ENCODE measurements at places on chromosomes 7 and 10. TPM values are rescaled to one million over a fixed set of nuclear protein-coding genes. Genes with fewer than 3 reads are reported as not detected.

GRCh38 chr7:23275912-23276311 lies 23.2 kb upstream of the MALSU1 start:
- no peak for DNase-seq

GRCh38 chr10:7040681-7041080 lies 370.2 kb downstream of the SFMBT2 start:
- no peak for DNase-seq

Gene FZD8
- 41.5 TPM for total RNA-seq

Gene DNAJC9
- total RNA-seq: 33.9 TPM

GRCh38 chr10:102781090-102781920 lies 37.6 kb downstream of the WBP1L start:
- peak; percentile 63 for DNase-seq

DNA sequence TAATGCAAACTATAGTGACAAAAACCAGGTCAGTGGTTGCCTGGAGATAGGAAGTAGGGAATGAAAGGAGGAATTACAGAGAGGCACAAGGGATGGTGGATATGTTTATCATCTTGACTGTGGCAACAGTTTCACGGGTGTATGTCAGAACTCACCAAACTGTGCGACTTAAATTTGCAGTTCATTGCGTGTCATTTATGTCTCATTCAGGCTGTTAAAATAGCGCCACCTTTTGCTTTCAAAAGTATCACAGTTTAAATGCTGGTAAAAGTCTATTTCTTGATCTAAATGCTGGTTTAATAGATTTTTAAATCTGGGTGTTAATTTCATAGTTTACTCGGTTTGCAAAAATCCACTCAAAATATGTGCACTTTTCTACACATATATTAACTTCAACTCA lies 51.0 kb downstream of the PTTG1IP2 start:
- peak; percentile 2 for DNase-seq

DNA sequence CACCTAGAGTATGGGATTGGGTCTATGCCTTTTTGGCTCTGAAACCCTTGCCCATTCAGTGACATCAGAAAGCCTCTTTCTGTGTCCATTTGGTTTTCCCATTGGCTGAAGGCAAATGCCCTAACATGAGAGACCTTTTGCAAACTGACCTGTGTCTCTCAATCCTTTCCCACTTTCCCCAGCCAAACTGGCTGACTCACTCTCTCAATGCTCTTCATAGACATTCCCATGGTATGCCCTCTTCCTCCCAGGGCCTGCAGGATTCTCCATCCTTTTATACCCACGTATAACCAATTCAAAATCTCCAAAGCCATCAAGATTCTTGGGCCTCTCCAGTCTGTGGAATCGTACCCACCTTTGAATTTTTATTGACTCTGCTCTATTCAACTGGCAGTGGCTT lies 563.3 kb downstream of the GATA3 start:
- DNase-seq: no peak

Gene PRKG1
- 4.5 TPM for total RNA-seq

- DNase-seq: no peak
Observed at GRCh38 chr10:33483124-33483815, 148.8 kb upstream of the NRP1 start.

DNA sequence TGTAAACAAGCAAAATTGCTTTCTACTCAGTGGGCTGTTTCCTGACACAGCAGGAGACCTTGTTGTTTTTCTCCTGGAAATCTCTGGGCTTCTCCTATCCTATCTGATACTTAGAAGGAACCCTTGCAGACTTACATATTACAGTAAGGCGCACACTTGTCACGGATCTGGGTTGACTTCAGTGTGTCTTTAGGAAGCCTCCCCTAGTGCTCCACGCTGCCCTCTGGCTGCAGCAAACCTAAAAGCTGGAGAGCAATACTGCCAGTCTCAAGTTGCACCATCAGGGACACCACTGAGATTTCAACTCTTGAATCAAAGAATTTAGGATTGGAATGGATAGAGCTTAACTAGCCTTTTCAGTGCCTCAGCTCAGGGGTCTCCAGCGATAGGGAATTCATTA lies 495.3 kb downstream of the LRMDA start:
- peak; percentile 77 for DNase-seq

DNA sequence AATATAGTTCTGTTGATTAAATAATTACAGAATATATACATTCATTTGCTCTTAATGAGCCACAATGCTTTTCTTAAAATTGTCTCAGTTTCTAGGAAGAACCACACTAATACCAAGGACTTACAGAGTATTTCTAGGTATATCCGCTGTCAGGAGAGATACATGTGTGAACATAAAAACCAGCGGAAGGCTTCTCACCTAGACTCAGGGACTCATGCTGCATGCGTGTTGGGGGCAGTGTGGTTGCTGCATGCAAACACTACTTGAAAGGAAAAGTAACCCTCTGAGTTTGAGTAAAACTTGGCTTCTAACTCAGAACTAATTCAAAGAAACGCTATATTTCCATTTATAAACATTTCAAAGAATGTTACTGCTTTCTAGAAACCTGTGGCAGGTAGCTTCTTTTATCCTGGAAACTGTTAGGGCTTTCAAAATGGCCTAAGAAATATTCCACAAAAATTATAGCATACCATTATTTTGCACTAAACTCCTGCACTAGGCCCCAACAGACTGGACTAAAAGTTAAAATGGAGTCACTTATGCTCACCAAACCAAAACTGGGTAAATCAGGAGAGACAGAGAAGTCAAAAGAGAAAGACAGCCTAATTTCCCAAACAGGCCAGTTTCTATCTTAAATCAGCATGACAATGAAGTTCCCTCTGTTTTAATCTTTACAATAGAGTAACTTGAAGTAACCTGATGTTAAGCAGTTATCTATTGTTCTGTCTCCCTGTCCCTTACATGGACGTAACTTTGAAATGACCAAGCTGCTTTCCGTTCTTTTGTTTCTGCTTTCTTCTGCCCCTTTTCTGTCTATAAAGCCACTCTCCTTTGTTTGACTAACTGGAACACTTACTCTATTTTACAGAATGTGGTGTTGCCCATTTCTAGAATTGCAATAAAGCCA lies 95.2 kb upstream of the FAM133B start:
- DNase-seq: no peak

GRCh38 chr10:64486149-64486548 lies 964.9 kb downstream of the REEP3 start:
- DNase-seq: no peak

GRCh38 chr7:26370011-26370410 lies 78.3 kb downstream of the SNX10 start:
- no peak for DNase-seq

GRCh38 chr10:88800152-88801125 lies 2.1 kb upstream of the LIPM start:
- DNase-seq: peak; percentile 3

Gene FAM237B
- not detected for total RNA-seq

Gene CFAP69
- 19.2 TPM for total RNA-seq

Gene HMX2
- total RNA-seq: not detected

DNA sequence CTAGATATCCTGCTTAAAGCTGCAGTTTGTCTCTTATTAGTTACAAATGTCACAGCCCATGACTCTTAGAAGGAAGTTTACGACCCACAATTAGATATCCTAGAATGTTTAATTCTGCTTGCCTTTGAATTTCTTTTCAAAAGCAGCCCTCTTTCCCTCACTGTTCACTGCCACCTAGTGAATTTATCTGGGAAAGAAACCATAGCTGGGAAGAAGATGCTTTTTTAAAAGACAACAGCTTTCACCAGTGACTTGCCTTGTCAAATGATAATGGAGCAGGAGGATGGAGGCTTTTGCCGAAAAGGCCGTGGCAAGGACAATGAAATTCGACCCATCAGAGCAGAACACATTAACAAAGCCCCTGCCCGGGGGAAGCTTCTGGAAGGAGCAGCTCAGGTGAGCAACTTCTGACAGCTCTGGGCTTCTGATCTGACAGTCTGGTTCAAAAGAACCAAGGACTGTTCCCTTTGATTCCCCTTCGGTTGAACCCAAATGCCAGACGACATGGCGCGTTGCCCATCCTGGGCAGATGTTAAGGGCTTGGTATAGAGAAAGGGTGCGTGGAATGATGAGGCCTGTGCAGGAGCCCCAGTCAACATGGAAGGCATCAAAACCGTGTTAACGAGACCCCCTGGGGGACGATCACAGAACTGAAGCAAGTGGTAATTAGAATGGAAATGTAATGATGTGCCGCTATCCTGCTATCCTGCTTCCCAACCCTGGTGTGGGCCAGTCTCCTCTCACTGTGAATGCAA lies 236.8 kb downstream of the FRMD4A start:
- peak; percentile 10 for DNase-seq

Gene OR2A5
- not detected for total RNA-seq

Gene C10orf67
- 0.11 TPM for total RNA-seq

- DNase-seq: no peak
Observed at GRCh38 chr10:128630787-128631252, 504.6 kb upstream of the MKI67 start.

- DNase-seq: peak; percentile 71
Observed at GRCh38 chr10:77837248-77837924, 89.2 kb downstream of the DLG5 start.

Gene NUDT13
- 1.5 TPM for total RNA-seq

DNA sequence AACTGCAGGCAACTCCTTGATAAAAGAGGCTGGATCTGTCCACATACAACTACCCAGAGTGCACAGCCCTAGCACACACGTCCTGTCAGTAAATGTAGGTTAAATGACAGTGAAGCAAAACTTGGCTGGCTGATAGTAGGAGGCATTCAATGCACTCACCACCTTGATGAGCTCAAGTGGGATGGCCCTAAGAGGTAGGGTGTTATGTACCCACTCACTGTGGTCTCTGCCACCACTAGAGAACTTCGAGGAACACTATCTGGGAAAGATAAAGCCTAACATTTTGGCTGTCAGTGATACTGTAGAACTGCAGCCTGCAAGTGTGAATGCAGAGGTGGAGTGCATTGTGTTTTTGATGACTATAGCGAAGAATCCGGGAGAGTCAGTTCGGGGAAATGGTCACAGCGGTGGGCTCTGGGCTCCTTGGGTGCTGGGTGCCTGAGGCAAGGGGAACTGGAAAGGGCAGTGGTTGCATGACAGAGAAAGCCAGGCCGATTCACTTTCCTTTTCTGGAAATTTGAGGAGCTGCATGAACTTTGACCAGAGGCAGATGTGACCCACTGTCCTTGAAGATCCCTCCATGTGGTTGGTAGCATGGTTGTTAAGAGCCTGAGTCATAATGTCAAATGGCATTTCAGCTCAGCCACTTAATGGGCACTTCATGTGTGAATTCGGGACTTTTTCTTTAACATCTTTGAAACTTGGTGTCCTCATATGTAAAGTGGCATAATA lies 93.1 kb upstream of the ZPBP start:
- no peak for DNase-seq

DNA sequence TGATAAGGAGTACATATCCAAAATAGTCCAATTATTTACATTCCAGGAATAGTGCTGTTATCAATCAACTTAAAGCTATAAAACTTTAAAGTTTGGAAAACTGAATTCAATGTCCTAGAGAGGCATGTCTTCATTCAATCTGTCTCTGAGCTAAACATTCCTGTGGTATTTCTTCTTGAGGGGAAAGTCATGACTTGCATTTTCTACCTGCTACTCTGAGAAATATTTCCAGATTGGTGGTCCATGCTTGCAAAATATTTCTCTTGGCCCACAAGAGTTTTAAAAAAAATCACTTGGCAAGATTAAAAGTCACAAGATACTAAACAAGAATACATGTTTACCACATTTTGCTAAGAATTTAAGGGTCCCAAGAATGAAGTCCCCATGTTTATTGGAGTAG lies 63.6 kb upstream of the HGF start:
- DNase-seq: peak; percentile 69

DNA sequence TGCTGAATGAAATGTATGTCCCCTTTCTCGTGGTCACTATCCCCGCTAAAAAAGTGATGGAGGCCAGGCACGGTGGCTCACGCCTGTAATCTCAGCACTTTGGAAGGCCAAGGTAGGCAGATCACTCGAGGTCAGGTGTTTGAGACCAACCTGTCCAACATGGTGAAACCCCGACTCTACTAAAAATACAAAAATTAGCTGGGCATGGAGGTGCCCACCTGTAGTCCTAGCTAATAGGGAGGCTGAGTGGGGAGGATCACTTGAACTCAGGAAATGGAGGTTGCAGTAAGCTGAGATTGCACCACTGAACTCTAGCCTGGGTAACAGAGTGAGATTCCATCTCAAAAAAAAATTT lies 91.4 kb upstream of the MKLN1 start:
- DNase-seq: no peak

GRCh38 chr10:17010363-17011145 lies 119.1 kb downstream of the CUBN start:
- DNase-seq: peak; percentile 65

Gene CNPY1
- total RNA-seq: not detected

Gene CCDC146
- total RNA-seq: 13.6 TPM

Gene ASIC3
- total RNA-seq: 9.8 TPM

DNA sequence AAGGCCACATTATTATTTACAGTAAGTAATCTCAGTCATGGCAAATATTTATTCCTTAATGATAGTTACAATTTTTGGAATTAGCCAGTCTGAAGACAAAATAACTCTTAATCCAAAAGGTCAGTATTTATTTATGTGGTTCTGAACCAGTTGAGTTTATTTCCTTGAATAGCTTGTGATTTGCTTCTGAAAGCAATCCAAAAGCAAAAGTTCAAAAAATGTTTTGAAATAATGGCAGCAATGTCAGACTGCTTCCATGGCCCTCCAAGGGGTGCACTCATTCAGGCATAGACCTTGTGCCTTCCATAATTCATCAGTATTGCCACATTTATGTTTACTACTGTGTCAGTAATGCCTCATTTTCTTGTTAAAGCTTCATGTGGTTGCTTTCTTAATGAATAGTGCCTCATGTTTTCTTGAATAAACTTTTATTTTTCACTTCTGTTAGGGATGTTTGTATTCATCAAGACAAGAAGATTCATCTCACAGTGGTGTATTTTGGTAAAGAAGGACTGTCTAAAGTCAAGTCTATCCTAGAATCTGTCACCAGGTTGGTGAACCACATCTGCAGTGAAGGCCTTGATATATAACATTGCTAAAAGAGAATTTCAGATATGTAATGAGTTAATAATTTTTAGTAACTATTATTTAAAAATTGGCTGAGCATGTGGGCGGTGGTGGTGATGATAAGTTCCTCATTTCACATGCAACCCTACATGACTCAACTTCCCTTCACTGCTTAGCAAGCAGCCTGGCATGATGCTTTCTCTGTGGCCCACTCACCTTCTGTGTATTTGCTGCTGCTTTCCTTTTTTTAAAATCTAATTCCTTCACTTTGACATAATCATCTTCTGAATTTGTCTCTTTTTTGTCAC lies 22.0 kb downstream of the CSGALNACT2 start:
- no peak for DNase-seq

DNA sequence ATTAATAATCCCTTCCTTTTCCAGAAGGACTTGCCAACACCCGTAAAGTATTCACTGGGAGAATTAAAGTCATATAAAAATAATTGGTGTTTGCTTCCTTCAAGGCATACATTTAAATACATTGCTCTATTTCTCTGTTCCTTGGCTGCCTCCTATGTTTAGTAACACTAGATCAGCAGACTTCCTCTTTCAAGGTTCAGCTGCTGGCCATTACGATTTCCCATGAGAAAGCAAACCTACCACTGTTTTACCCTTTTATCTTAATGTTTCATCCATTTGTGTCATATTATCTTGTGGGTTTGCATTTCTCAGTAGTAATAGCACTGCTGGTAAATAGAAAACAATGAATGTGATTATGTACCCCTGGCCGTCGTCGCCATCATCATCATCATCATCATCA lies 313.8 kb upstream of the BMPER start:
- peak; percentile 23 for DNase-seq

GRCh38 chr10:14684354-14684753 lies 90.3 kb downstream of the FAM107B start:
- peak; percentile 42 for DNase-seq

Measured in cardiac muscle cell (in vitro differentiated cells and primary cell).